Activated effector memory CD4-positive, alpha-beta T cell treated with anti-CD3 and anti-CD28 coated beads, Interleukin-2, amount 50 U/mL, for 16 hours (primary cell): ENCODE measurements at places on chromosomes 2 and 18.

DNA sequence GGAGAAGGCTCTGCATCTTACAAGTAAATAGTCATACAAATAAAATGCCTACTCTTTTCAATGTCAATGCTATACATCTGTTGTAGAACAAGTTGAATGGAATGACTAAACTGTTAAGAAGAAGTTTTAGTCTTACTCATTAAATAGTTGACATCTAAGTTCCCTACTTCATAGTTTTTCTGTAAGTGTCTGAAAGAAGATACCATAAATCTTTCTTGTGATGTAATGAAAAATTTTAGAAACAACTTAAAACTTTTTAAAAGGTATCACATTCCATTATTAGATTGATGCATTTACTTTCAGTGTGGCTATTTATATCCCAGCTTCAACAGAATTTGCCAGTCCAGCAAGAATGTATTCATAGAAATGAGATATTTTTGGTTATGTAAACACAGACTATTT, 185.2 kb upstream of the EPC2 start:
- no peak for DNase-seq

DNA sequence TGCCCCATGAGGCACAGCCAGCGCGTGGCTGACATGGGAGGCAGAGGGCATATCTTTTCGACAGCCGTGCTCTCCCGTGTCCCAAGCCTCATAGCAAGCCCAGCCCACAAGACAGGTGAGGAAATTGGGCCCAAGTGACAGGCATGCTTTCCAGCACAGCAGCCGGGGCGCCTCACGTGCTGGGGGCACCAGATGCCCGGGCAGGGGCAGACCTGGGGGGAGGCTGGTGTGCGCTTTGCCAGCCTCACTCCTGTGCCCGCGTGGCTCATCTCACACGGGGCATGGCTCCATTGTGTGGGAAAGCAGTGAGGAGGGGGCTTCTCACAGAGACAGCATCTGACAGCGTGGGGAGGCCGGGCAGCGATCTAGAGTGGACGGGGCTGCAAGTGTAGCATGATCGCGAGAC, 93.2 kb downstream of the USP40 start:
- DNase-seq = peak; percentile 41

DNA sequence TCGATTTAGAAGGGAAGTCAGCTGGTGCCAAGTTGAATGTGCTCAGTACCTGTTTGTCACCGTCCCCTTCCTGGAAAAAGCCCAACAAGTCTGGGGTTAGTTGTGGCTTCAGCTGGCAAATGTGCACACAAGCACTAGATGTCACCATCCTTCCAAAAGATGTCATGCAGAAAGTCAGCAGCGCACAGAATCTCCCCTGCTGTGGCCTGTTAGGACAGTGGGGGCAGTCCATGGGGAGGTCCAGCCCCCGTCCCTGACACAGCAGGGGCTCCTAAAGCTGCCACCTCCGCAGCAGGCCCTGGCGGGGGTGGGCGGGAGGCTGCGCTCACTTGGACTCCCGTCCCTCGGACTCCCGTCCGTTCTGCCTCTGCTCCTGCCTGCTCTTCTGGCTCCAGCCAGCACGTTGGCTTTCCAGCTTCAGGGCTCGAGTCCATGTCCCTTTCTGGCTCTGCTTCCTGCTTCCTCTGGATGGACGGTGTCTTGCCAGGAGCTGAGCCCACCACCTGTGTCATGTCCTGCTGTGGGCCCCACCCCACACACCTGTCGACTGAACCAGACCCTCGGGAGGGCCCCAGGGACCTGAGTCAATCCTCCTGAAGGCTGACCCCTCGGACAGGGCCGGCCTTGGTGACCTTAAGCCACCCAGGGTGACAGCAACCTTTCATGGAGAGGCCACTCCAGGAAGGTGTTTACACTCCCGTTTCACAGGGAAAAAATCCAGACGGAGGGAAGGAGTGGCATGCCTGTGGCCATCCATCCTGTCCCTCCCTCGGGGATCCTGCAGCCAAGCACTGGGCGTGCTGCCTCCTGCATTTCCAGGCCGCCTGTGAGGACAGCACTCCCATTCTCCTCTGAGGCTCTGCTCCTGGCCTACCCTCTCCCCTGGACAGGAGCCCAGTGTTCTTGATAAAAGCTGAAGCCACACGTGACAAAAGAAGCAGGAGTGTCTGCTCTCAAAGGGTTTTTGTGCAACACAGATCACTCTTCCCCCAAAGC, 8.5 kb downstream of the RAB17 start:
- no peak for DNase-seq

GRCh38 chr2:2296400-2296799, 34.7 kb downstream of the MYT1L start:
- DNase-seq = no peak

- DNase-seq = no peak
Measured at GRCh38 chr2:216757532-216757931, 62.2 kb upstream of the IGFBP5 start.

DNA sequence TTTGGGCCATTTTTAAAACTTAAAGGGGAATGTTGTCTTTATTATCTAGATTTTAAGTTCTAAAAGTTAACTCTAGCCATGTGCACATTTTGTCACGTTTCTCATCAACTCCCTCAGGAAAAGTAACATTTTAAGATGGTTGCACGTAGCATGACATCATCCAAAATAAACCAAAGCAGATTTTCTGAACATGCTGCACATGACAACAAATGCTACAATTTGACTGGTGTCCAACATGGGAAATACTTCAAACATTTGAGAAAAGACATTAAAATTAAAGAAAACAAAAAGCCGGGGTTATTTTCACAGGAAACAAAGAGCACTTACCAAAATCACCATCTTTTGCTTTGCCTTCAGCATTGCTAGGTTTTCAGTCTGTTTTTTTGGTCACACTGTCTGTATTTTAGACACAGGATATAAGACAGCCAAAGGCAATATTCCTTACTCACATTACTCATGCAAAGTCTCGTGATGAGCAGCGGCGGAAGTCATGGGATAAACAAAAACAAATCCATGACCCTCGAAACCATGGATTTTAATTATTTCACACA, 51.3 kb upstream of the RND3 start:
- no peak for DNase-seq

GRCh38 chr2:217832115-217832514, 170.7 kb downstream of the TNS1 start:
- no peak for DNase-seq

DNA sequence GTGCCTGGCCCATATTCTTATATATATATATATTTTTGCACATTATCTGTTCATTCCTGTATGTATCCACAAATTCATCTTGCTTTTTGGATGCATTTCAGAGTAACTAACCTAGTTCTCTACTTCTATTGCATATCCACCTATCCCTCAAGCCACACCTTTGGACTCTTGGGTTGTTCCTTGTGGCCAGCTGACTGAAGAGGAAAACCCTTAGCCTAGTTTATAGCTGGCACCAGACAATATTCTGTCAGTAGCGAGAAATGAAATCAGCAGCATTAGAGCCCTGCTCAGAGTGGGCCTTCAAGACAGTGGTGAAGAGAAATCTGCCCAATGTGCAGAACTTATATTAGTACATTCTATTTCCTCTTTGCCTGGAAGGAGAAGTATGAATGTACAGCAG, 19.6 kb upstream of the ALMS1 start:
- DNase-seq = no peak

- no peak for DNase-seq
Measured at GRCh38 chr2:172287605-172288315, 139.6 kb upstream of the ITGA6 start.

DNA sequence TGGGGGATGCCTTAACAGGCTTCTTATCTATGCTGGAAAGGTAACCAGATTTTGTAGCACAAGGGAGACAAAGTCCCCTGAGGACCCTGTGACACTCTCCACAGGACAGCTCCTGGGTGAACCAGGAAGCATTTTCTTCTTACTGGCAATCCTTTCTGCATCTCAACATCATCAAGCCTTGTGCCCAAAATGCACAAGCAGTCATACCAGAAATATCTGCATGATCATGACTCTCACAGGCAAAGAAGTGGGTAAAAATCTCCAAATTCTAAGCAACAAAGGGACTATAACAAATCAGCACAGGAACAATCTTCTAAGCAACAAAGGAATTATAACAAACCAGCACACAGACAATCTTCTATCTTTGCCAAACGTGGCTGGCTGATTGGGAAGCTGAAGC, 99.1 kb upstream of the CD226 start:
- no peak for DNase-seq

- DNase-seq = no peak
Measured at GRCh38 chr18:26941584-26941983, 76.1 kb upstream of the AQP4 start.
